ENCODE measurements at places on chromosomes 12 and 14.

DNA sequence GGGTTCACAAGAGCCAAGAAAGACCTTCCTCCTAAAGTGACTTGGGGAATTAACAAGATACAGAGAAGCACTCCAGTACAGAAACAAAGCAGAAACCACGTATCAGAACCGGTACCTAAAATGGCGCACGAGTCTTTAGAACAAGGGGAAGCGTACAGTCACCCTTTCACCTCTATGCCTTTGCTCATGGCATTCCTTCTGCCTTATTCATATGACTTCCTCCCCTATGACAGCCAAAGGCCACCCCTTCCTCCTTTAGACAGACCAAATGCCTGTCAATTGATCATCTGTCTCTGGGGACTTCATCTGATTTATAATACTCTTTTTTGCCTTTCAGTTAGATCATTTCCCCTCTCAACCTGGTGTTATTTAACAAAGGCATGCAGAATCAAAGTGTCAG lies 89.5 kb upstream of the OSBPL8 start:
- no peak for DNase-seq

DNA sequence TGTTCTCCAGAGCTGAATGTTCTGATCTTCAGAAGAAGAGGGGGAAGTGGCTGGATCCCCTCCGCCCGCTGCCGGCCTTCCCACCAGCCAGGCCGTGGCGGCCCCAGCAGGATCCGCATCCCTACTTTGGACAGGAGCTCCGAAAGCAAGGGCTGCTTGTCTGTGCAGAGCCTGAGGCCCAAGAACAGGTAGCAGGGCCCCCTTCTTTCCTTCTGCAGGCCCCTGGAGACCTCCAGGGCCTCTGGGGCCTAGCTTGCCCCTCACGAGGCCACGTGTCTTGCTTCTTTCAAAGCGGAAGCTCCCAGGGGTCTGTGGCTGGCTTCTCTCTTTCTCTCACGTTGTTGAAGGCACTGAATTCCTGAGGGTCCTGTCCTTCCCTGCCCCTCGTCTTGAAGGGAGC lies 13.2 kb downstream of the PGF start:
- no peak for DNase-seq

DNA sequence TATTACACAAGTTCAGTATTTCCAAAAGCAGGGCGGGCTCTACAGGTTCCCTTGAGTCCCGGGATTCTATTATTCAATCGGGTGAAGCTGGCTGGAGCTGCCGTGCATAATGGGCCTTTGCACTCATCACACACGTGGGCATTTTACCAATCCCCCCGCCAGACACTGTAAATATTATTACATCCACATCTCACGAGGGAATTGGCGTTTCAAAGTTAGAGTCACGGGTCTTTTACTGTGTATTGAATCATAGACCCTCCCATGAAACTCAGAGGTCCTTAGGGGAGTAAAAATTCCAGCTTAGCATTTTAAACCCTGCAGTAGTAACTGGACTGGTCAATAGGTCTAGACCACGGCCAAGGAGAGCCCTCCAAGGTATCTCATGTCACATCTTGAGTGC lies 70.3 kb downstream of the MAP1LC3B2 start:
- no peak for DNase-seq

DNA sequence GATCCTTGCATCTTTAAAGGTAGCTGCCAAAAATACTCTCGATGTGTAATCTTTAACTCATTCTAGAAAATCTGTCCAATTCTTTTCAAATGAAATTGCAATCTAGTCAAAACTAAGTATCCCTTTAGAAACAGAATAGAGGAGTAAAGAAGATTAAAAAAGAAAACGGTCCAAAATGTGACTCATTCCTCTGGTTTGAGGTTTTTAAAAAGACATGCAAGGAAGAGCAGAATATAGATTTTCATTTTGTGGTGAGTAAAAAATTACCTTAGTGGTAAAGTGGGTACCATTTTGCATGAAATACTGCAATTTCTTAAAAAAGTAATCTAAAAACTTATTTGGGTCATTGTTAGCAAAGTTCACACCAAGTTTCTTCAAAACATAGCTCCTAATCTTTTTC lies 108.4 kb downstream of the BRMS1L start:
- no peak for DNase-seq

GRCh38 chr14:98912655-98913054 lies 359.3 kb downstream of the BCL11B start:
- DNase-seq: no peak

GRCh38 chr14:77302926-77303325 lies 17.8 kb downstream of the POMT2 start:
- DNase-seq: no peak

GRCh38 chr14:53626761-53627160 lies 329.9 kb downstream of the BMP4 start:
- DNase-seq: no peak

DNA sequence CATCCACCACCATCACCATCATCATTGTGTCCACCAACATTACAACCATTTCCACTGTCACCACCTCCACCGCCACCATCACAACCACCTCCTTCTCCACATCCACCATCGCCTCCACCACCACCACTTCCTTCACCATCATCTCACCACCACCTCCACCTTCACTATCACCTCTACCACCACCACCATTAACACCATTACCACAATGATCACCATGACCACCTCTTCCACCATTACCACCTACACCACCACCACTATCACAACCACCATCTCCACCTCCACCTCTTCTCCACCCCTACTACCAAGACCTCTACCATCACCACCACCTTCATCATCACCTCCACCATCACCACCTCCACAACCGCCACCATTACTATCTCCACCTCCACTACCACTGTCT lies 16.4 kb downstream of the ISCU start:
- DNase-seq: no peak

GRCh38 chr12:114685320-114685781 lies 1.4 kb upstream of the TBX3 start:
- DNase-seq: no peak

DNA sequence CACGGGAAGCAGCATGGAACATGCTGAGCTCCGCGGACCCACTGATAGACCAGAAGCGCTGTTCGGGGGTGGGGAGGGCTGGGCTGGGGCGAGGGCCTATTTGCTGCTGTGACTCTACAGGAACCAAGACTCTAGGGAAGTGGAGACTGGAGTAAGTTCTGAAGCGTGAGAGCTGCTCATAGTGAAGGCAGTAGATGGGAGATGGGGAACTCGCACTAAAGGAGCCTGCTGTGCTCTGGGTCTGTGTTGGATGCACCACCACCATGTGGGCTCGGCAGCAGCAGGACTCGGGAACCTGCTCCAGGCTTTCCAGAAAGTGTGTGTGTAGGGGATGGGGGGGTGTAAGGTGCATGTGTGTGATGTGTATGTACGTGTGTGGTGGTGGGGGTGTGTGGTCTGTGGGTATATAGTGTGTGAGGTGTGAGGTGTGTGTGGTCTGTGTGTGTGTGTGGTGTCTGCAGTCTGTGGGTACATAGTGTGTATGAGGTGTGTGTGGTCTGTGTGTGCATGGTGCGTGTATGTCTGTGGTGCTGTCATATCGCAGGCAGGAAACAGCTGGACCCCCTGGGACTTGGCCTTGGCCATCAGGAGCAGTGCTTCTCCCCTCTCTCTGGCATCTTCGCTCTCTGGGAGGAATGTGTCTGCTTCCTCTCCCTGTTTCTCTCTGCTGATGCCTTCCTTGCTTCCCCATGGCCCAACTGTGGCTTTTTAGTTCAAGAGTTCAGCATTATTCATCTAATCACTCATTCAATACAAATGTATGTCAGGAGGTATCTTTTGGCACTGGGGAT lies 378.9 kb downstream of the FUT8 start:
- no peak for DNase-seq

DNA sequence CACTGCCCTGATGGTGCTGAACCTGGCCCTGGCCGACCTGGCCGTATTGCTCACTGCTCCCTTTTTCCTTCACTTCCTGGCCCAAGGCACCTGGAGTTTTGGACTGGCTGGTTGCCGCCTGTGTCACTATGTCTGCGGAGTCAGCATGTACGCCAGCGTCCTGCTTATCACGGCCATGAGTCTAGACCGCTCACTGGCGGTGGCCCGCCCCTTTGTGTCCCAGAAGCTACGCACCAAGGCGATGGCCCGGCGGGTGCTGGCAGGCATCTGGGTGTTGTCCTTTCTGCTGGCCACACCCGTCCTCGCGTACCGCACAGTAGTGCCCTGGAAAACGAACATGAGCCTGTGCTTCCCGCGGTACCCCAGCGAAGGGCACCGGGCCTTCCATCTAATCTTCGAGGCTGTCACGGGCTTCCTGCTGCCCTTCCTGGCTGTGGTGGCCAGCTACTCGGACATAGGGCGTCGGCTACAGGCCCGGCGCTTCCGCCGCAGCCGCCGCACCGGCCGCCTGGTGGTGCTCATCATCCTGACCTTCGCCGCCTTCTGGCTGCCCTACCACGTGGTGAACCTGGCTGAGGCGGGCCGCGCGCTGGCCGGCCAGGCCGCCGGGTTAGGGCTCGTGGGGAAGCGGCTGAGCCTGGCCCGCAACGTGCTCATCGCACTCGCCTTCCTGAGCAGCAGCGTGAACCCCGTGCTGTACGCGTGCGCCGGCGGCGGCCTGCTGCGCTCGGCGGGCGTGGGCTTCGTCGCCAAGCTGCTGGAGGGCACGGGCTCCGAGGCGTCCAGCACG lies 4.7 kb downstream of the LTB4R start:
- DNase-seq: peak; percentile 64

GRCh38 chr14:69880893-69881292 lies 1.7 kb downstream of the SMOC1 start:
- DNase-seq: no peak

- DNase-seq: no peak
Observed at GRCh38 chr12:1073652-1074051, 82.6 kb downstream of the ERC1 start.

DNA sequence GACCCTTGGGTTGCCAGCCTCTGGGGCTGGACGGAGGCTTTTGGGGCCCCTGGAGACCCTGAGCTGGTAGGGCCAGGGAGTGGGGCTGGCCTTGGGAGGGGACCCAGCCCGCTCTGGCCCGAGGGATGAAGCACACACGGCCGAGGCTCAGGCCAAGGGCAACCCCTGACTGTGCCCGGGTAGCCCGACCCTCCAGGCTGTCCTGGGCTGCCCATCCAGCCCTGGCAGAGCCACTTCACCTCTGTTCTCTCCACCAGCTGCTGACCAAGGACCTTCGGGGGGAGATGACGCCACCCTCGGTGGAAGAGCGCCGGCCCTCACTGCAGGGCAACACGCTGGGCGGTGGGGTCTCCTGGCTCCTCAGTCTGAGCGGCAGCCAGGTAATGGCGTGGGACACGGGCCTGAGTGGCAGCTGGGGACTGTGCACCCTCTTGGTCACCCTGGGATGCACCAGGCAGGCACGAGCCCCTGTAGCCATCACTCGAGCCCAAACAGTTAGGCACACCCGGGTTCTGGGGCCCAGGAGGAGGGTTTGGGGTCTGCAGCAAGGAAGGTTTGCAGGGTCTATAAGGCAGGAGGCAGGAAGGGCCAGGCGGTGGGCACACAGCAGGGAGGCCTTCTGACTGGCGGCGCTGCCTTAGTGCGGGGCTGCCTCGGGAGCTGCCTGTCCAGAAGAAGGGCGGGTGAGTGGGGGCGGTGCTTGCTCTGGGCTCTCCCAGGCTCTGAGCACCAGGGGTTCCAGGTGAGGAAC lies 19.7 kb downstream of the ASPG start:
- DNase-seq: no peak
